ENCODE measurements at places on chromosomes 1 and 21.
A peak's percentile ranks its signal among the peaks of the same experiment; 100 is the strongest.

DNA sequence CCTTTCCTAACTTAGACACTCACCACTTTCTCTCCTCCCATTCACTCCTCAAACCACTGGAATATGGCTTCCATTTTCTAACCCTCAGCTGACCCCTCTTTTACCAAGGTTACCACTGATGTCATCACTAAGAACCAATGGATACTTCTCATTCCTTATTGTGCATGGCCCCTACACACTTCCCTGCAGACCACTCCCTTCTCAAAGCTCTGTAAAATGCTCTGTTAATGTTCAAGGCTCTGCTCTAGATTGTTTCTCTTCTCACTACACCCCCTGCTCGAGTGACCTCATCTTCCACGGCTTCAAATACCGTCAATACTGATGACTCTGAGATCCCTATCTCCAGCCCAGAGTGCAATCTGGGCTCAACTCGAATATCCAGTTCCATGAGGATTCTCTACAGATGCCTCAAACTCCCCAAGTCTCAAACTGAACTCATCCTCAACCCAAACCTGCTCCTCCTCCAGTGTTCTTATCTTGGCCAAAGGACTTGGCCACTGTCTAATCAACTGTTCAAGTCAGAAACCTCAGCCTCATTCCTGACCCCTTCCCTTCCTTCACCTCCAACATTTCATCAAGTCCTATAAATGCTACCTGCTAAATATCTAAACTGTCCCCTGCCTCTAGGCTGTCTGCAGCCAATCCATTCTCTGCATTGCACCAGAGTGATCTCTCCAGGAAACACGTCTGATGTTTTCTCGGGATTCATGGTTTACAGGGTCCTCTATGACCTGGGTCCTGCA, 41.3 kb upstream of the BMP8B start:
- no peak for DNase-seq

- DNase-seq: no peak
Measured at GRCh38 chr1:191714845-191715244, 443.4 kb upstream of the RGS18 start.

DNA sequence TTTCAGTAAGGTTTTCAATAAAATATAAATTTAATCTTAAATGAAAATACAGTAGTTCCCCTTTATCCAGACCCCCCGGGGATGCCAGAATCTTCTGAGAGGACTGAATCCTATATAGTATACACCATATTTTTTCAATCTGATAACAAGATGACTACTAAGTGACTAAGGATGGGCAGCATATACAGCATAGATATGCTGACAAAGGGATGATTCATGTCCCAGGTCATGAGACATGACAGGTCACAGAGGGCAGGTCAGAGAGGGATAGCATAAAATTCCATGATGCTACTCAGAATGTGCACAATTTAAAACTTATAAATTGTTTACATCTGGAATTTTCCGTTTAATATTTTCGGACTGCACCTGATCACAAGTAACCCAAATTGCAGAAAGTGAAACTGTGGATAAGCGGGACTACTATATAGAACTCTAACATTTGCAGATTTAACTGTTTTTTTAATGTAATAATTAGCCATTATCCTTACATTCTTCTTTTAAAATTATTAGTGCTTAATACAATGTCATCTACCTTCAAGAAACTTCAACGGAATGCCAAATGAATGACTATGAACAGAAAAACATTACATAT, 48.8 kb downstream of the LRRC40 start:
- DNase-seq: no peak

DNA sequence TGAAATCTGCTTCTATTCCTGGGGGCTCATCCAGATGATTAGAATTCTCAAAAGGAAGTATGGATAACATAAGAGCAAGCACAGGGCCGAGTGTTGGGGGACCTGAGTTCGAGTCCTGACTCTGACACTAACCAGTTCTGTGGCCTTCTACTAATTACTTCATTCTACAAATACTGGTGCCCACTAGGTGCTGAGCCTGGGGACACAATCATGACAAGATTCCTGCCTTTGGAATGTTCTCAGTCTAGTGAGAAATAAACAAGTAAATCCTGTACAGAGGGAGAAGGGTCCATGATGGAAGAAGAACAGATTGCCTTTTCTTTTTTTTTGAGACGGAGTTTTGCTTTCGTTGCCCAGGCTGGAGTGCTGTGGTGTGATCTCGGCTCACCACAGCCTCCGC, 2.2 kb upstream of the NUAK2 start:
- DNase-seq: no peak

GRCh38 chr1:87196110-87196827, 132.4 kb upstream of the LMO4 start:
- DNase-seq: no peak

- no peak for DNase-seq
Measured at GRCh38 chr1:28123461-28123961, 35.1 kb upstream of the EYA3 start.

GRCh38 chr1:206495011-206495461, 12.3 kb upstream of the RASSF5 start:
- no peak for DNase-seq

GRCh38 chr1:222048094-222048595, 306.3 kb upstream of the DUSP10 start:
- DNase-seq: no peak

- DNase-seq: no peak
Measured at GRCh38 chr1:155061381-155062150, 2.0 kb upstream of the EFNA4 start.

GRCh38 chr1:116372191-116372590, 853 bp upstream of the ATP1A1 start:
- DNase-seq: no peak

DNA sequence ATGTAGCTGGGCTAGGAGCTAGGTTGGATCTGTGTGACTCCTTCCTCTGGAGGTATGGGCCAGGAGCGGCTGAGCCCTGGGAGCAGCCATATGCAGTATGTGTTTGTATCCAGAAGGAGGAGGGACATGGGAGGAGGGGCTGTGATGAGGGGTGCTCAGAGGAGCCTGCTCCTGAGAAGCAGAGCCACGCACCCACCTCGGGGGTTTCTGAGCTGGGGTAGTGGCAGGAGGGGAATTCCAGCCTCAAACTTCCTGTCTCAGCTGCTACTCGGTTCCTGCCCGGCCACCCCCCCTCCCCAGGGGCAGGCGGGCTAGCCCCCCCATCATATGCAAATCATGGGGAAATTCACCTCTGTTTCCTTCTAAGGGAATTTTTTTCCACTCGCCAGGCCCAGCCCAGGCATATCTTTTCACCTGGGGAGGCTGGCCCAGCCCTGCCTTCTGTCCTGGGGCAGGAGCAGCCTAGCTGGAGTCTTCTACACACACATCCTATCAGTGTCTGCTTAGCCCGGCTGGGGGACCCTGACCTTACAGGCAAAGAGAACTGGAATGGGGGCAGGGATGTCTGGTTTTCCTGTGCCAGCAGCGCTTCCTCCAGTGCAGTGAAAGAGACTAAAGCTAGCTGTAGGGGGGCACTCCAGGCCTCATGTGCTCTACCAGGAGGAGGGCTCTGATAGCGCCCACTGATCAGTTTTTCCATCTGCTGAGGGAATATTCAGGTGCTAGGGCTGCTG, 3.0 kb downstream of the ZC3H12A start:
- DNase-seq: no peak

DNA sequence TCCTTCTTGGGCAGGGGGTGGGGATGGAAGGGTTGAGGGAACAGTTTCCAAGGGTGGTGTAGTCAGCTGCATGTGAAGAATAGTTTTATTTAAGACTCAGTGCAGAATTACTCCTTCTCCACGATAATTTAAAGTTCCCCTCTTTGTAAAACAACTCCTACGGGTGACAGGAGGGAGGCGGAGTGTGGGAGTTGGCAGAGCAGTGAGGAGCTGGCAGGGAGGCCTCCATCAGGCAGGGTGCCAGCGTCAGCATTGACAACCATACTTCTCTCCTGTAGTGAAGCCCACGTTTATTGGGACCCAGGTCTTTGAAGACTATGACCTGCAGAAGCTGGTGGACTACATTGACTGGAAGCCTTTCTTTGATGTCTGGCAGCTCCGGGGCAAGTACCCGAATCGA, 93.8 kb downstream of the MTR start:
- no peak for DNase-seq

GRCh38 chr21:43913928-43914327, 48.9 kb downstream of the AGPAT3 start:
- no peak for DNase-seq

DNA sequence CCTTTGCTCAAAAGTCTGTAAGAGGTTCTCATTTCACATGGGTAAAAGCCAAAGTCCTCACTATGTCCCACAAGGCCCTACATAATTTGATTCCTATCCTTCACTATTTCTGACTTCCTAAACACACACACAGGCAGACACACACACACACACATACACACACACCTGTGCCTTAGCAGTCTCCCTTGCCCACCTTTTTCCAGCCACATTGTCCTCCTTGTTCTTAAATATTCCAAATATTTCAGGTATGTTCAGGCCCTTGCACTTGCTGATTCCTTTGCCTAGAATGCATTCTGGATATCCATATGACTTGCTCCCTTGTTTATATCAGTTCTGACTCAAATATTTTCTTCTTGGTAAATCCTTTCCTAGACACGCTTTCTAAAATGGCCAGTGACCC, 54.6 kb downstream of the NTNG1 start:
- peak; percentile 68 for DNase-seq

GRCh38 chr1:54456361-54456760, 50.2 kb upstream of the SSBP3 start:
- DNase-seq: no peak

- DNase-seq: no peak
Measured at GRCh38 chr1:85801520-85801919, 93.3 kb upstream of the ZNHIT6 start.

- DNase-seq: no peak
Measured at GRCh38 chr1:201964261-201964660, 9.0 kb downstream of the TIMM17A start.

GRCh38 chr1:112707221-112708001, 484 bp upstream of the RHOC start:
- peak; percentile 71 for DNase-seq

DNA sequence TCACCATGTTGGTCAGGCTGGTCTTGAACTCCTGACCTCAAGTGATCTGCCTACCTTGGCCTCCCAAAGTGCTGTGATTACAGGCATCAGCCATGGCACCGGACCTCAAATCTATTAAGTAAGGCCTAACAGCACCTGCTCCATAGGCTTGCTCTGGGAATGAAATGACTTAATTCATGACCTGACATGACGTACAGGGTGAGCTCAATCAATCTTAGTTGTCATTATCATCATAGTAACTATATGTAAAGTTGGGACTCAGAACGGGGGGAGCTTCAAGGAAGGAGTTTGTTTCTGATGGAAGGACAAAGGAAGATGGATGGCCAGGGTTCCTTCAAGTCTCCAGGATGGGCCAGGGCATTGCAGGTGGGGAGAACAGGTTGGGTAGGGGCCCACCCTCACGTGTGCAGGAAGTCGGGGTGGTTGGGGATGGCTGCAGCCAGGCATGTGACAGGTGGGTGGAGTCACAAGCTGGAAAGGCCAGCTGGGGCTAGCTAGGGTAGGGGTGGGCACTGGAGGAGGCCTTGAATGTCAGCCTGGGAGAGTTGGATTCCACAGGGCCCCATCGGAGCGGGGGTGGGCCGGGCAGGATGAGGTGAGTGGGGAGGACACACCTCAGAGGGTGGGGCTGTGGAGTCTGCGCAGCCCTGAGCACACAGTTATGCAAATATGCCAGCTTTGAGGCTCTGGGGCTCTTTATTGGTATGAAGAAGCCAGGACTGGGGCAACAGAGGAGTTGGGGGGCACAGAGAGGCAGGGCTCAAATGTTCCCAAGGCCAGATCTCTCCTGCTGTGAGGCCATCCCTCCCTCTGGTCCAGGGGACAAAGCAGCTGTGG, 9.6 kb downstream of the TRIM62 start:
- no peak for DNase-seq

GRCh38 chr1:246139745-246140182, 367.3 kb downstream of the SMYD3 start:
- DNase-seq: no peak

- DNase-seq: no peak
Measured at GRCh38 chr1:89843273-89844130, 22.7 kb downstream of the LRRC8D start.

DNA sequence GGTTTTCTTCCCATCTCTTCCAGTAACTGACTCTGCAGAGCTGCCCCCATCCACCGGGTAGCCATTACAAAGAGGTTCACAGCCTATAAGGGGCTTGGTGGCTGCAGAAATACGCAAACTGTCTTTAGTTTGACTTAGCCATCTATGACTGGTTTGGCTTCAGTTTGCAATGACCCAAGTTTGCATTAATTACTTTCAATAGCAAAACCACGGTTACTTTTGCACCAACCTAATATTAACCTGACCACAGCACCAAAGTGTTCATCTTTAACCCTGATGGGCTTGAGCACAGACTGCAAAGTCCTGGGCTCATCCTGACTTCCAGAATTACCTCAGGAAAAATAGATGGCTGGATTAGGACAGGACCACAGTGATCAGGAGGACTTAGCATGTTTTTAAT, 2.2 kb upstream of the HAO2 start:
- no peak for DNase-seq

DNA sequence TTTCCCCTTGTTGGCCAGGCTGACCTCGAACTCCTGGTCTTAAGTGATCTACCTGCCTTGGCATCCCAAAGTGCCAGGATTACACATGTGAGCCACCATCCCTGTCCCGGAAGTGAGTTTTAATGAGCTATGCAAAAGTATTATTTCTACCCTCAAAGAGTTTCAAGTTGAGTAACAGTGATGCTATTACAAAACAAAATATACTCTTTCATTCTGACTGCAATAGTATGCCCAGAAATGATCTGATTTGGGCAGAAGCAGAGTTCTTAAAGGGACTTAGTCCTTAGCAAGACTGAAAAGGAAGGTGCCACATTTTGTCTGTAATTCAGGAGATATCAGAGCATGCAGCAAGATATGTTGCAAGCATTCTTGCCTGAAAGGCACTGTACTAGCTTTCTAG, 375.4 kb downstream of the NUF2 start:
- no peak for DNase-seq

DNA sequence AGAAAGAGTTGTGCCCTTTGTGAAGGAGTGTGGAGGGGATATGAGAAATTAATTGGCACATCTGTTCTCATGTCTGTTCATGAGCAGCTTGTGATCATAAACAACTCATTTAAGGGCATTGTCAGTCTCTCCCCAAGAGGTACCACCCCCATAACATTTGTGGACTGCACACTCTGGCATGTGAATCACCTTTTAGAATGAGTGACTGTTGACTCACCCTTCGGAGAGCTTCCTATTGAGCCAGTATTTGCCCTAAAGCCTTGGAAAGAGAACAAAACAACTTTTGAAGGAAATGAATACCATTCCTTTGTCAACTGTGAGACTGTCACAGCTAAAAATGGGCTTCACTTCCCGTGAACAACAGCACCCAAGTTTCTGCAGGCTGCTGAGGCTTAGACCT, 27.5 kb upstream of the MYSM1 start:
- no peak for DNase-seq

DNA sequence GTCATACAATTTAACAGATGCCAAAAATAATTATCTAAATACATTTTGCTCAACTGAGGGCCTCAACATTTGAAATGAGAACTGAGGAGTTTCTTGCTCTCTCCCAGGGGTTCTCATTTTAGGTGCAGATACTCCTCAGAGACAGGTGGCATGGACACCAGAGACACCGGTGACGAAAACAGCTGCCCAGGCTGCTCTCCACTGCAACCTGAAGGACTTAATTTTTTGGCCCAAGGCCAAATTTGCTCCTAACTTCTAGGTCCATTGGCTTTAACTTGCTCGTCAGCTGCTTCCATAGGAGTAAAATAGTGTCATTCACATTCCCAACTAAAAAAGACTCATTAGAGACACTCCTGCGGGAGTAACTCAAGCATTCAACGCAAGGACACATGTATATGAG, 87.0 kb downstream of the NRIP1 start:
- no peak for DNase-seq

GRCh38 chr1:67190942-67191341, 24.7 kb downstream of the IL23R start:
- DNase-seq: no peak

- no peak for DNase-seq
Measured at GRCh38 chr1:36436821-36437220, 13.4 kb downstream of the OSCP1 start.

Measured in iPS DF 19.7 (cell line).